ENCODE measurements at places on chromosomes 7 and 10.
A peak's percentile ranks its signal among the peaks of the same experiment; 100 is the strongest.

DNA sequence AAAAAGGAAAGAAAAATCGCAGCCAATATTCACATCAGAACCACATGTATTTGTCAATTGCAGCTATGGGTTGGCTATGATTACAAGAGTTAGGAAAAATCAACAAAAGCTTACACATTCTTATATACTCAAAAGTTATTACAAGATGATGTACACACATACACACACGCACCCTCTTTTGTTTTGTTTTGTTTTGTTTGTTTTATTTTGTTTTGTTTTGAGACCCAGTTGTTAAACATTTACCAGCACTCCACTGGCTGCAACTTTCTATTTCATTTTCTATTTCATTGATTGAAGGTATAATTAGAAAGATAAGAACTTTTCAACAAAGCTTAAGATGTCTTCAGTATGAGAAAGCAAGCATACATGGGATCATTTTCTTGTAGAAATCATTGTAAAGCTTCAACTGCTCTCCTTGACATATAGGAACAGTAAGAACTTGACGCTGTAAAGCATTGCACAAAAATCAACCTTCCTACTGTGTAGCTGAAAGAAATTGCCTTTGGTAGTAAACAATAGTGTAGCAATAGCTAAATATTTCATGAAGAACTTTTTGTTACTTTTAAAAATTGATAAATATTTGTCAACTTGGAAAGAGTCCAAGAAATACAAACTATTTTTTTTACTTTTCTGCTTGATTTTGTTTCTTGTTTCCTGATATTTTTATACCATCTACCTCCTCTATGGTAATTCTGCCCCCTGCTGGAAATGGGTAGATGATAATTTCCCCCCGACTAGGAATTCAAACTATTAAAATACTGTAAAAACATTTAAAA, 205.9 kb downstream of the MBL2 start:
- DNase-seq: peak; percentile 13

GRCh38 chr7:149768931-149769330, 4.5 kb downstream of the ZNF467 start:
- no peak for DNase-seq

GRCh38 chr7:105602325-105603305, 21.3 kb upstream of the EFCAB10 start:
- DNase-seq: no peak

- DNase-seq: no peak
Measured at GRCh38 chr10:128922172-128922571, 544.9 kb upstream of the MGMT start.

- DNase-seq: no peak
Measured at GRCh38 chr7:158388928-158389327, 198.7 kb downstream of the PTPRN2 start.

DNA sequence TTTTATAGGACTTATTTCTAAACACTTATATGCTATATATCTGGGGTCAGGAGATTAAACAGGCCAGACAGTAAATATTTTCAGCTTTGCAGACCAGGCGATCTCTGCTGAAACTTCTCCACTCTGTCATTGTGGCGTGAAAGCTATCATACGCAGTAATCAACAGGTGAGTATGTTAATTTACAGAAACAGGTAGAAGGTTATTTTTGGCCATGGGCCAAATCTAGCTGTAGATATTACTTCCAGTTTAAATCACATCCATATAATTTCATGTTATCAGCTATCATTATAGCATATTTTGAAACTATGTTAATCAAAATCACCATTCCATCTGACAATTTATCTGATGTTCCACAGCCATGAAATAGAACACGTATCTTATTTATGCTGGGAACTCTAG, 67.8 kb downstream of the GPR37 start:
- no peak for DNase-seq

- DNase-seq: no peak
Measured at GRCh38 chr10:12541446-12542067, 192.2 kb downstream of the CAMK1D start.

GRCh38 chr10:92619368-92619767, 26.4 kb downstream of the KIF11 start:
- DNase-seq: no peak

DNA sequence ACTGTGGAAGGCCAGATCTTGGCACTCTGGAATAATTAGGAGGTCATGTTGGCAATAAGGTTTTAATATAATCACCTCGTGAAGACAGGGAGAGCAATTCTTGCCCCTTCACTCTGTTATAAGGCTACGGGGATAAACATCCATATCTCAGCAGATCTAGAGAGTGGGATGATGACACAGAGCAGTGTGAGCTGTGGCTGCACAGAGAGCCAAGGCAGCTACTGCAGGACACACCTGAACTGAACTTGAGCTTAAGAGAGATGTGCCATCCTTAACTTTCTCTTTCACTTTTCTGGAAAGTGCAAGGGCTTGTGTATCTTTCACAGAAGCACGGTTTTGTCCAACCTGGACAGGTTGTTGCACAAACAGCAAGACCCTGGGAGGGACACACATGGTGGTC, 174.7 kb downstream of the GATA3 start:
- DNase-seq: no peak

DNA sequence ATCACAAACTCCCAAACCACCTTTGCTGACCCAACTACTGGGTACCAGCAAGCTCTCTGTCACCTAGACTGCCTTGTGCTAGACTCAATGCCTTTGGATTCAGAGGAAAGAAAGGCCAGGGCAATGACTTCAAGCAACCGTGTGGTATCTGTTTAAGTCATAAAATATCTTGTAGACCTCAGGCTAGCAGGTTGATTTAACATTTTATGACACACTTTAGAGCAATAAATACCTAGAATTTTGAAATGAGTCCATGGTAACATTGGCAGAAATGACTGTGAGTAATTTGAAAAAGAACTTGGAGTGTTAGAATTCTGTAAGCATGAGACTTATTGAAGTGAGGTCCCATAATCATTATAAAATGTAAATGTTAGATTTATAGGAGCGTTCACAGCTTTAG, 87.2 kb downstream of the TWIST1 start:
- no peak for DNase-seq

DNA sequence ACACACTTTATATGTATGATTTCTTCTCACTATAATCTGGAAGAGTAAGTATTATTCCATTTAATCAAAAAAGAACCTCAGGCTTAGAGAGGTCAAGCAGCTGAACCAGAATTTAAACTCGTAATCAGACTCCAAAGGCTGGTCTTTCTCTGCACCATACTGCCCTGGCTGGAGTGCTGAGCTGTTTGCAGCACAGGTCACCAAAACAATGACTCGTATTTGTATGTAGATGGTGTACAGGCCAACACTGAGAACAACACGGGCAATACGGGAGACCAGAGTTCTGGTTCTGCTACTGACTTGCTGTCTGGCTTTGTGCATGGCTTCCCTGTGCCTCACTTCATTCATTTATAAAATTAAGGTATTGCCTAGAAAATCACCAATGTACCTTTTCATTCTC, 57.9 kb downstream of the CDCA7L start:
- no peak for DNase-seq

DNA sequence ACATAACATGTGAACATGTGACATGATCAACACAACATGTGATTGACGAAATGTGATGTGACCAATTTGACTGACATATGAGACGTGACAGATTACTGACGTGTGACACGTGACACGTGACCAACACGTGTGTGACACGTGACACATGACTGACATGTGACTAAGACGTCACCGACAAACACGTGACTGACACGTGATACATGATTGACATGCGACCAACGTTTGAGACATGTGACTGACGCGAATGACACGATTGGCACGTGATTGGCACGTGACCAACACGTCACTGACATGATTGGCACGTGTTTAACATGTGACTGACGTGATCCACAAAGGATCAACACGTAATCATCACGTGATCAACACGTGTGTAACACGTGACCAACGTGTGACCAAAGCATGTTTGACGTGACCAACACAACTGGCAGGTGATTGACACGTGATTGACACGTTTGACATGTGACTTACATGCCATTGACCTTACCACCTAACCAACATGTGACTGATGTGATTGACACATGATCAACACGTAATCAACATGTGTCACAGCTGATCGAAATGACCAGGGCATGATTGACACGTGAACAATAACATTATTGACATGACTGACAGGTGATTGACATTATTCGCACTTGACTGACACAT, 23.7 kb downstream of the CRPPA start:
- DNase-seq: no peak

DNA sequence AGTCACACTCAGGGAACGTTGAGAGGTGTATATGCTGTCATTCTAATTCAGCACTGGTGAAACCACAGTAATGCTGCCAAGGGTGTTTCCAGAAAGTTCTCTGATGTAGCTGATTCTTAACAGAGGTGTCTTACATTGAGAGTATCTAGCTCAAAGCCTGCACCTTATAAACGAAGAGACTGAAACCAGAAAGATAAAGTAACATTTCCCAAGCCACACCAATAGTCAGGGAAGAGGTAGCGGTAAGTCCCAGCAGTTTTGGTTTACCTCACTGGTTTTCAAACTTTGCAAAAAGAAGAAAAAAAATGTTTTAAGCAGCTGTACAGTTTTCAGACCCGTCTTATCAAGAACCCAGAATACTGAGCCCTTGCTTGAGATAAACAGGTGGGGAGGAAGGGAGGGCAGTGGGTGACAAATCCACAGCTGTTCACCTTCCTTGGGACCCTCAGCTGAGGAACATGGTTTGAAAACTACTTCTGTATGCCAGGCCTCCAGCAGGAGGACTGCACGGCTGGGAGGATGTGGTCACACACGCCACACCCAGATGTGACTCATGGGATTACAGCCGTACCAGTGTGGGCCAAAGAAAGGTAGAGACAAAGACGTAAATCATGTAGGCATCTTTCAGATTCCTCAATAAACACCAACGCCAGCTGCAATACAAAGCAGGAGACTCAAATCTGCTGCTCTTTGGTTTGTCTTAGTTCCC, 63.9 kb upstream of the GSDME start:
- no peak for DNase-seq

- DNase-seq: no peak
Measured at GRCh38 chr7:158824028-158824427, 5.3 kb downstream of the ESYT2 start.

Measured in endothelial cell (in vitro differentiated cells).